Hippocampal formation (tissue), 2 donors: ENCODE measurements at places on chromosomes 3 and 15.

- DNase-seq = no peak
Observed at GRCh38 chr15:28459279-28459678, 73.5 kb downstream of the GOLGA8G start.

DNA sequence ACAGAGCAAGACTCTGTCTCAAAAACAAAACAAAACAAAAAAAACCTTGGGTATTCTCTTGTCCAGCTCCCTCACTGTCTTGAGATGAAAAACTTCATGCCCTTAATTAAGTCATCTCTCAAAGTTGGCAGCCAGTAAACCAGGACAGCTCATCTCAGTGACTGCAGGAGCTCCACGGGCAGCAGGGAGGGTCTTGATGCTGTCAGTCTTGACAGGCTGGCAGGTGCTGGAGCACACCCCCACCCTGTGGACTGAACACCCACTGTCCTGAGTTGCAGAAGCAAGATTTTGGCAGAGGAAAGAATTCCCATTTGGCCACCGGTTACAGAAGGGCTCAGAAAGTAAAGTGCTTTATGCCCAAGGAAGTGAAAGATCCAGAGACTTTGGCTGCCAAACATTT lies 8.0 kb downstream of the DNAJA4 start:
- DNase-seq = no peak

DNA sequence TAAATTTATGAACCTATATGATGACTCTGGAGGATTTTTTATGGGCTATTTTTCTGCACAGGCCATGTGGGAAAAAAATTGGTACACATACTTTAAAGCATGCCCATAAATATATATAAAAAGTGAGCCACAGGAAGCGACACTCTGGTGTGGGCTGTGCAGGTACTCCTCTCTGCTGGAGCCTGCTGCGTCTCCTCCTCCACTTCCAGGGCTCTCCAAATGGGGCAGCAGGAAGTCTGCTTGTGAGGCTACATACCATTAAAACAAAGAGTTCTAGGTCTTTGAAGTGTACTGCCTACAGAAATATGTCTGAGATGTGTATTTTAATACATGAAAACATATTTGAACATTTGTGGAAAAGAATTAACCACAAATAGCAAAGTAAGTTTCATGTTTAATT lies 135.1 kb downstream of the CTNNB1 start:
- DNase-seq = no peak

DNA sequence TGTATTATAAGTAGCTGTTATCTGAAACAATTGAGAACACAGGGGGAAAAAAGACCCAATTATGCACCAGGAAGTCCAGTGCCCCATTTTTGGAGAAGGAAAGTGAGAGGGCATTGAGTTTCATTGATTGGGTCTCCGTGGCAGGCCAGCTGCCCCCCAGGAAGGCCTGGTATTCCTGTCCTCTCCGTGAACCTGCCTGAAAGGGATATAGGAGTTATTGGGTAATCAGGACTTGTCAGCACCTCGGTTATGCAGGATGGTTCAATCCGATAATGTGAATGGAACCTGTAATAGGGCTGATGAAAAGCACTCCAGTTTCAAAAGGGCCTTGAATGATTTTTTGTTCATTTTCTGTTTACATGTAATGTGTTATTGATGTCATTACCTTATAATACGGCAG lies 122.0 kb upstream of the RARB start:
- DNase-seq = no peak

GRCh38 chr15:90883526-90883975 lies 753 bp upstream of the FES start:
- DNase-seq = no peak

DNA sequence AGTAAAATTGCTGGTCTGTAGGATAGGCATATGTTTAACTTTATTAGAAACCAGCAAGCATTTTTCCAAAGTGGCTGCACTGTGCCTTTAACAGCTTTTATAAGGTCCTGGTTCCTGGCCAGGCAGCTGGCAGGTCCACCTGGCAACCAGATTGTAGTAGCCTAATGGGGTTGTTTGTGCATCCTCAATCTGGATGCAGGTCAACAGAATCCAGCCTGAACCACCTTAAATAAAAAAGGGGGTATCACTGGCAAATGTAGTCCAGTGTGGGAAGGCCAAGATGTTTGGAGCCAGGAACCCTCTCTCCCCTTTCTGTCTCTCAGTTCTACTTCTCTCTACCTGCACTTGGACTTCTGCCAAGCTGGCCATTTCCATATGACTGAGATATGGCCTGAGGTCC lies 200.3 kb downstream of the ZNF621 start:
- no peak for DNase-seq

- no peak for DNase-seq
Observed at GRCh38 chr3:76051145-76051544, 265.8 kb upstream of the ZNF717 start.

- no peak for DNase-seq
Observed at GRCh38 chr15:26083457-26083856, 220.3 kb upstream of the ATP10A start.

- DNase-seq = no peak
Observed at GRCh38 chr3:128572644-128573105, 77.9 kb downstream of the RPN1 start.

DNA sequence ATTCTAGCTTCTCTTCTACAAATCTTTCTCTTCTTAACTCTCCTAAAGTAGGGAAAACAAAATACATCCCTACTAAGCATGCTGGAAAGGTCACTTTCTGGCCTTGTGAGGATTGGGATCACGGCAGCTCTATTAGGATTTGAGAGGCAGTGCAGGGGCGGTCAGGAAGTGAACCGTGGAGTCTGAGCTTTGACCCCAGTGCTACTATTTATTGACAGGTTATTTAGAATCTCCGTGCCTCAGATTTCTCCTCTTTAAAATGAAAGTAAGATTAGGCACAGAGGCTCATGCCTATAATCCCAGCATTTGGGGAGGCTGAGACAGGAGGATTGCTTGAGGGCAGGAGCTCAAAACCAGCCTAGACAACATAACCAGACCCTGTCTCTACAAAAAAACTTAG lies 42.0 kb upstream of the CHRM5 start:
- no peak for DNase-seq

DNA sequence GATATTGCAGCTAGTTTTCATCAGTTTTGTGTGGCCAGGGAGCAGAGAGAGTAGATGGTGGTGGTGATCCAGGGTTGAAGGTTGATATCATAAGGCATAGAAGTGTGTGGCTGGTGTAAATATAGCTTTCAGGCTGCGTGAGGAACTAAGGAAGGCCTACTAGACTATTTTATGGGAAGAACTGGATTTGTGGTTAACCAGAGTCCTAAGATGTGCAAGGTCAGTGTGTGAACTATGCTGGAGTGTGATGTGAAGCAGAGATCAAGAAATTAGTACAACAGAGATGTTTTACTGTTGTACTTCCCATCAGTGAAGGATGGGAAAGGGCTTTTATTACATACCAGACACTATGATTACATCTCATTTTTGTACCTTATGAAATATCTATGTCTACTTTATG lies 41.5 kb downstream of the MAPK6 start:
- no peak for DNase-seq

GRCh38 chr15:27086149-27086548 lies 115.2 kb downstream of the GABRG3 start:
- DNase-seq = no peak

- DNase-seq = no peak
Observed at GRCh38 chr15:100877551-100877950, 2.1 kb upstream of the ALDH1A3 start.

DNA sequence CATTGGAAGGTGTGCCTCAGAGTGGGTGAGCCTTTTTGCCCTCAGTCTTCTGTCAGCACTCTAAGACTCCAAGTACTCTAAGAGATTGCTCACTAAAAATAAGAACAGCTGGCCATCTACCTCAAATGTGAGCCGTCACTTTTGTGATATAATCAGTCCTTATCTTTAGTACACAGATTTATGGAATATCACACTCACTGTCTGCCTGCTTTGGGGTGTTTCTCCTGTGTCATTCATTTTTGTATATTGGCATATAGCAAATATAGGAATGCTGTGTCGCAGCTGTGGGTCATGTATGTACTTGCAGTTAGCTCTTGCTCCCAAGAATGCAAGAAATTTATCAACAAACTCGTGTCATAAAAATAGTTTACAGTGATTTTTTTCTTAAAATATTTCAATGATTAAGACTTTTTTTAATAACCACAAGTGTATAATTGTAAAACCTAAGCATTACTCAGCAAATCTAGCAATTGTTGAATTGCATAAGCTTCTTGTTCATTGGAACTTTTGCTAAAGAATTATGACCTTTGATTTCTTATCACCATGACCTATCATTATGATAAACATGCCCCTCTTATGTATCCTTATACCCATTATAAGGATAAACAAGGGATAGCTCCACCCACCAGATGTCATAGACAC lies 18.8 kb downstream of the SETD5 start:
- no peak for DNase-seq

- DNase-seq = no peak
Observed at GRCh38 chr3:157098823-157099185, 61.1 kb downstream of the CCNL1 start.

GRCh38 chr3:69752241-69752640 lies 13.0 kb downstream of the MITF start:
- no peak for DNase-seq

DNA sequence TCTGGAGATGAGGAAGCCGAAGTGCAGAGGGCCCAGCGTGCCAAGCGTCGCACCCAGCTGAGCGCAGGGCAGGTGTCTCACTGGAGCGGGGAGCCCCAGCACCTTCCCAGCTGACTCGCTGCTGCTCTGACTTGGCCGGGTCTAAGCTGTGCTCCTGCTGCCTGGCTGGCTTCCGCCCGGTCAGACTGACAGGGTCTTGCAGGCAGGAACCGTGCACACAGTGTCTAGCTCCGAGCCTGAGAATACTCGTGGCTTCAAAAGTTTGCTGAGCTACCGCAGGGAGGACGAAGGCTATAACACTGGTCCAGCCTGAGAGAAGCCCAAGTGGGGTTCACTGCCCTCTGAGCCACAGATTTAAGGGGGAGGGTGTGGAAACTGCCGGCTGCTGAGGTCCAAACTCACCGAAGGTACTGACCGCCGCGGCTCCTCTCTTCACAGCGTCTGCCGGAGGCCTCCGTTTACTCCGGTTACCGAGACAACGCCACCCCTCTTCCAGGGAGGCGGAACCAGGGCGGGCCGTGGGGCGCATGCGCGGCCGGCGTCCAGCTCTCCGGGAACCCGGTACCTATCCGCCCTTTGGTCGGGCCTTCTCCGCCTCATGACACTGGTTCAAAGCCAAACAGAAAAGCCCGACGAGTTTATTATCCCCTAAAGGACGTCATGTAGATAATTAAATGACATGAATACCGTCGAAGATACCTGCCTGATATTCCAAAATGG lies at the start of gene CFAP44:
Gene CFAP44, minus strand, starts transcription at position 443 of the 720 bp plus-strand sequence. CDS start 7,829 bp downstream, outside the sequence.
- peak; percentile 47 for DNase-seq
